ENCODE measurements at places on chromosomes 2 and 18.

- DNase-seq, result peak; percentile 30
Observed at GRCh38 chr2:86238354-86238753, 39.1 kb downstream of the MRPL35 start.

GRCh38 chr2:240368781-240369331 is 66.6 kb upstream of the GPC1 start:
- DNase-seq, result no peak

GRCh38 chr2:141392517-141393213 is 738.2 kb downstream of the LRP1B start:
- DNase-seq, result no peak

DNA sequence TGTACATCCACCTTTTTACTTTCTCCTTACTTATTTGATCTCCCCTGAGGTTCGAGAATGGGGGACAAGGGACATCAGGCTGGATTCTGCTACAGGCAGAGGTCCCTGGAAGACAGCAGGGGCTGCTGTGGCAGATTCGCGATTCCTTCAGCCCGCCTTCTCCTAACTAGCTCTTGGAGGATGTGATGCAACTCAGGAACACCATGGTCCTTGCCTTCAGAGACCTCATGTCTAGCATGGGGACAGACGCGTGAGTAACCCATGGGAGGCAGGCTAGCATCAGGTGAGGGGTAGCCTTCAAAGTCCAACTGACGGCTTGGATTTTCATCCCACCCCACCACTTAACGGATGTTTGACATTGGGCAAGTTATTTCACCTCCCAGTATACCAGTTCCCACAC is 869 bp upstream of the TCF23 start:
- no peak for DNase-seq

- DNase-seq, result no peak
Observed at GRCh38 chr18:25113566-25113965, 238.4 kb downstream of the ZNF521 start.

DNA sequence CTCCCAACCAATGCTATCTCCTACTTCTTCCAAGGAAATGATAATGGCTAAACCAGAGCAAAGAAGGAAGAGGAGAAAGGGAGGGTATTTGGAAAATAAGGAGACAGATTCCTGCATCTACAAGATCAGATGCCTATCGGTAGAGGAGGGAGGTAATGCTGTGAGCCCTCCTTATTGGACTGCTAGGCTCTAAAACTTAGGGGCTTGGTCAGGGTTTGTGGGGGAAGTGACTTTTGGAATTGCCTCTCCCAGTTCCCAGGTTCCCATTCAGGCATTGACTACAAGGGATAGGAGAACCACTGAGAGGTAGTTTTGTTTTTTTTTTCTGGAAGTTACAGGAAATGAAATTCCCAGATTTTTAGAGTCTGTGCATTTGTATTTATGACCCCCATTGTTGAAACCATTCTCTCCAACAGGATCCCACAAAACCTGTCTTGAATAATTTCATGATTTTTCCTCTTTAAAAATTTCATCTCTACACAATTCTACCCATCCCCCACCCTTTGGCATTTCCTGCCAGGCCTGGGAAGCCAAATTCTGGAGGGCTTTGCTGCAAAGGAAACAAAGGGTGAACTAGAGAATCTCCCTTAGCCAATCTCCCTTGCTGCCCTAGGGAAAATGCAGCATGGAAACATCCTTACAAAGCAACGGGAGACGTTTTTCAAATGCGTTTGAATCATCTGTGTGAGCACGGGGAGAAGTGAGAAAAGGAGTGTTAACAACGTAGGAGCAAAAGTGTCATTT is 282.1 kb upstream of the EPAS1 start:
- no peak for DNase-seq

DNA sequence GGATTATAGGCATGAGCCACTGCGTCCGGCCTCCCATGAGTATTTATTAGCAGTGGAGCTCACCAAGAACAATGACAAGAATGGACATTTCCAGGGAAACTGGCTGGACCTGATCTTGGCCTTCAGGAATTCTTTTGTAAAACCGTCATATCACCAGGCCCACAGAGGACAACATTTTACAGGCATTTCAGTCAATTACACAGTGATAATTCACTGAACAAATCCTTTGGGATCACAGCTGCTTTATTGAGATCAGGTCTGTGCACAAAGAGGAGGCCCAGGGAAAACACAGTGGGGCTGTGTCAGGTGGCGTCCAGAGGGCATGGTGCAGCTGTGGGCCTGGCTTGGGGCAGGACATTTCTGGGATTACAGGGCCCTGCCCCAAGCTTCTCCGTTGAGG is 30.1 kb upstream of the GTF2A1L start:
- no peak for DNase-seq

DNA sequence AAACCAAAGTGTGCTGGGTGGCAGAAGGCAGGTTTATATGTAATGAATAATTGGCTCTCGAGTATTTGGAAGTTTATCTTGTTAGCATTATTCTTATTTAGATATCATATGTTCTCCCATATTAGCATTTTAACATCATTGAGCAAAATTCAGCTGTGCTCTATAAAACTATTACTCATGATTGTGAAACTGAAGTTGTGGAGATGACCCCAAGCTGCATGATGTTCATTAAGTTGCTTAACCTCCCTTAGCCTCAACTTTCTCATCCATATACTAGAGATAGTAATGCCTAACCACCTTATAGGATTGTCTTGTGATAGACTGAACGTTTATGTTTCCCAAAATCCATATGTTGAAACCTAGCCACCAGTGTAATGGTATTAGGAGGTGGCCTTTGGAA is 346.3 kb downstream of the SATB2 start:
- DNase-seq, result no peak

- no peak for DNase-seq
Observed at GRCh38 chr2:214376618-214377285, 34.1 kb upstream of the VWC2L start.

GRCh38 chr2:43179942-43180341 is 46.5 kb downstream of the ZFP36L2 start:
- DNase-seq, result no peak

DNA sequence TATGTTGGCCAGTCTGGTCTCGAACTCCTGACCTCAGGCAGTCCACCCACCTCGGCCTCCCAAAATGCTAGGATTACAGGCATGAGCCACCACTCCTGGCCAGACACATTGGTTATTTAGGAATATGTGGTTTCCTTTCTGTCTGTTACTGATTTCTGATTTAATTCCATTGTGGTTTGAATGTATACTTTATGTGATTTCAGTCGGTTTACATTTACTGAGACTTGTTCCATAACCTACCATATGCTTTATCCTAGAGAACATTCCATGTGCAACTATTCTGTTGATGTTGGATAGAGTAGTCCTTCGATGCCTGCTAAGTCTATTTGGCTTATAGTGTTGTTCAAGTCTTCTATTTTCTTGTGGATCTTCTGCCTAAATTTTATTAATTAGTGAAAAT is 1.6 kb upstream of the CCL20 start:
- DNase-seq, result no peak

- DNase-seq, result no peak
Observed at GRCh38 chr2:9654452-9655100, 23.8 kb upstream of the YWHAQ start.

- DNase-seq, result no peak
Observed at GRCh38 chr2:183232161-183232865, 108.1 kb downstream of the NUP35 start.

- DNase-seq, result no peak
Observed at GRCh38 chr18:21826196-21826595, 85.6 kb downstream of the MIB1 start.

DNA sequence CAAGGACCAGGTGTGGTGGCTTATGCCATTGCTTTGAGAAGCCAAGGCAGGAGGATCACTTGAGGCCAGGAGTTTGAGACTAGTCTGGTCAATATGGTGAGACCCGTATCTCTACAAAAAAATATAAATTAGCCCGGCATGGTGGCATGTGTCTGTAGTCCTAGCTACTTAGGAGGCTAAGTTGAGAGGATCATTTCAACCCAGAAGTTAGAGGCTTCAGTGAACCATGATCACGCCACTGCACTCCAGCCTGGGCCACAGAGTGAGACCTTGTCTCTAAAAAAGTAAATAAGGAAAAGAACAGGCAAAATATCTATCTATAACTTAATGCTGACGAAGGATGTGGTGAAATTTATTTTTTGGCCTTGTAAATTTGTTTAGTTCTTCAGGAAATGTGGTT is 78.1 kb downstream of the UGGT1 start:
- DNase-seq, result no peak

GRCh38 chr2:127609818-127610217 is 36.1 kb upstream of the GPR17 start:
- DNase-seq, result no peak

- DNase-seq, result no peak
Observed at GRCh38 chr2:68371581-68371980, 6.5 kb downstream of the PLEK start.

DNA sequence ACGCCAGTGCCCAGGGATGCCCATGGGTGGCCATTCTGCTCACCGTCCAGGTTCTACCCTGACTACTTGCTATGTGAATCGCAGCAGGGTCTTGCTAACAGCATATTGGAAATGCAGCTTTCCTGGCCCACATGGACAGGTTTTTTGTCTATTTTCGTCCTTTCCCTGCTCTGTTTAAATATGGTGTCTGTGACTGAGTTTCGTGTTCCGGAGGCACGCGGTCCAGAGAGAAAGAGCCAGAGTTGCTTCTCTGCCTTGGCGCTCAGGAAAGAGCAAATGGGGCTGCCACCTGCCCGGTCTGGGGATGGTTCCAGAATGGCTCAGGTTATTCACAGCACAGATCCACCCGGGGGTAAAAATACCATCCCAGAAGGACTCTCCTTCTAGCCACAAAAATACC is 456.2 kb downstream of the BCL11A start:
- DNase-seq, result no peak

Data from activated CD4-positive, alpha-beta T cell treated with anti-CD3 and anti-CD28 coated beads, Interleukin-2, amount 50 U/mL, for 24 hours (primary cell).